CD4-positive, alpha-beta T cell (primary cell): ENCODE measurements at places on chromosomes 11 and 22.
A peak's percentile ranks its signal among the peaks of the same experiment; 100 is the strongest.

- no peak overlapping the region for H3K4me3 ChIP-seq
- peaks cover 3% of the 10 kb centered on the region for H3K4me1 ChIP-seq
- H3K27me3 ChIP-seq, result no peaks in the 10 kb centered on the region
- H3K27ac ChIP-seq, result no peak overlapping the region
Observed at GRCh38 chr22:45185718-45186514, 22.2 kb downstream of the NUP50 start.

GRCh38 chr22:27885977-27886842, 32.8 kb downstream of the PITPNB start:
- peaks cover 51% of the 10 kb centered on the region for H3K36me3 ChIP-seq
- peak; percentile 26 for DNase-seq
- no peak overlapping the region for H3K4me3 ChIP-seq
- H3K4me1 ChIP-seq, result no peaks in the 10 kb centered on the region
- no peak overlapping the region for H3K27ac ChIP-seq

GRCh38 chr22:37289156-37289735, 6.9 kb downstream of the CYTH4 start:
- no peak overlapping the region for H3K4me3 ChIP-seq
- no peaks in the 10 kb centered on the region for H3K27me3 ChIP-seq
- peaks cover 81% of the 10 kb centered on the region for H3K4me1 ChIP-seq
- no peak overlapping the region for H3K27ac ChIP-seq
- DNase-seq, result no peak
- H3K36me3 ChIP-seq, result peaks cover 83% of the 10 kb centered on the region

GRCh38 chr11:110305169-110306018, 9.0 kb upstream of the RDX start:
- no peak for DNase-seq
- H3K27ac ChIP-seq, result no peak overlapping the region

- H3K36me3 ChIP-seq, result peaks cover 87% of the 10 kb centered on the region
- H3K4me1 ChIP-seq, result peaks cover 11% of the 10 kb centered on the region
- no peak overlapping the region for H3K4me3 ChIP-seq
- no peaks in the 10 kb centered on the region for H3K27me3 ChIP-seq
- DNase-seq, result no peak
Observed at GRCh38 chr11:74846770-74847169, 98.1 kb downstream of the RNF169 start.

DNA sequence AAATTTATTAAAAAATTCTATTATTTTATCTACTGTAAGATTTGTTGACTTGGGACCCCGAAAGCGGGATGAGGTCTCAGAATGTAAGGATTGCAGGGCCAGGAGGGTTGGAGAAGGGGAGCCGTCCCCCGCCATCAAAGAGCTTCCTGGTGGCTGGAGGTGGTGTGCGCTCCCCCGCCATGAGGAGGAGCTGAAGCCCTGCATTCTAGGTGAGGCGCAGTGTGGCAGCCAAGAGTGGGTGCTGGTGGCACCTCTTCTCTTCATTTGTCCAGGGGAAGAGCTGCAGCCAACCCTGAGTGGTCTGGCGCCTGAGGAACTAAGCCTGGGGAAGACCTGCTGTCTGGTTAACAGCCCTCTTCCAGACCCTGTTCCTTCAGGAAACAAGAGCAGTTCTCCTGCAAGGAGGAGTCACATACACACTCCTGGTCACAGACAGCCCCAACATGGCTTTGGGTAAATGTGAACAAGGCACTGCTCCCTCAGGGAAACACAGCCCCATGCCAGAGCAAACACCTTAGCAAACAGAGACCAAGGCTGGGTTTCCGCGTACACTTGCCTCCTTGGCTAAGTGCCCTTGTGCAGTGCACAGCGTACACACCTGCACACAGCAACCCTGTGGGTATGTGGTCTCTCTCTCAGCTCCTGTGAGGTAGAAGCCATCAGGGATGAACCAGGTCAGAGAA, 17.3 kb downstream of the RTN4RL2 start:
- H3K4me1 ChIP-seq, result peaks cover 38% of the 10 kb centered on the region
- no peak overlapping the region for H3K4me3 ChIP-seq
- no peak overlapping the region for H3K27ac ChIP-seq

DNA sequence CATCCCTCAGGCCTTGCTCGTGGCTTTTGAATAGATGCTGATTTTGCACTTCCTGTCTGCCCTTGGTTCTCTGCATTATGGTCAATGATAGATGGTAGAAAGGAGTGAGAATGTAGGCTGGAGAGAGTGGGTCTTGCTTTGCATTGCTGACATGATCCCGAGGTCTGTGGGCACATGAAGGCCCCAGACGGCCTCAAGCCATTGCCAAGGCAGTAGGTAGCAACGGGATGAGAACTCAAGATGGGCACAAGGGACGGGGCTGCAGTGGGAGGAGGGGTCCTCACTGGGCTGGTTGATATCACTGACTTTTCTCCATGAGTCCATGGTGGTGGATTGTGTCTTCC, 54.0 kb downstream of the GAB4 start:
- DNase-seq, result no peak
- no peaks in the 10 kb centered on the region for H3K36me3 ChIP-seq
- no peaks in the 10 kb centered on the region for H3K27me3 ChIP-seq

- H3K4me3 ChIP-seq, result no peak overlapping the region
- peaks cover 8% of the 10 kb centered on the region for H3K36me3 ChIP-seq
- no peaks in the 10 kb centered on the region for H3K4me1 ChIP-seq
- no peaks in the 10 kb centered on the region for H3K27me3 ChIP-seq
- no peak for DNase-seq
- no peak overlapping the region for H3K27ac ChIP-seq
Observed at GRCh38 chr11:2569731-2570210, 125.0 kb downstream of the KCNQ1 start.

- H3K27me3 ChIP-seq, result no peaks in the 10 kb centered on the region
- H3K36me3 ChIP-seq, result no peaks in the 10 kb centered on the region
- no peak for DNase-seq
Observed at GRCh38 chr11:14932447-14932846, 39.7 kb downstream of the CALCA start.

- H3K27me3 ChIP-seq, result no peaks in the 10 kb centered on the region
- DNase-seq, result no peak
- H3K27ac ChIP-seq, result no peak overlapping the region
- H3K4me1 ChIP-seq, result no peaks in the 10 kb centered on the region
Observed at GRCh38 chr22:47381240-47381639, 618.8 kb downstream of the TBC1D22A start.

DNA sequence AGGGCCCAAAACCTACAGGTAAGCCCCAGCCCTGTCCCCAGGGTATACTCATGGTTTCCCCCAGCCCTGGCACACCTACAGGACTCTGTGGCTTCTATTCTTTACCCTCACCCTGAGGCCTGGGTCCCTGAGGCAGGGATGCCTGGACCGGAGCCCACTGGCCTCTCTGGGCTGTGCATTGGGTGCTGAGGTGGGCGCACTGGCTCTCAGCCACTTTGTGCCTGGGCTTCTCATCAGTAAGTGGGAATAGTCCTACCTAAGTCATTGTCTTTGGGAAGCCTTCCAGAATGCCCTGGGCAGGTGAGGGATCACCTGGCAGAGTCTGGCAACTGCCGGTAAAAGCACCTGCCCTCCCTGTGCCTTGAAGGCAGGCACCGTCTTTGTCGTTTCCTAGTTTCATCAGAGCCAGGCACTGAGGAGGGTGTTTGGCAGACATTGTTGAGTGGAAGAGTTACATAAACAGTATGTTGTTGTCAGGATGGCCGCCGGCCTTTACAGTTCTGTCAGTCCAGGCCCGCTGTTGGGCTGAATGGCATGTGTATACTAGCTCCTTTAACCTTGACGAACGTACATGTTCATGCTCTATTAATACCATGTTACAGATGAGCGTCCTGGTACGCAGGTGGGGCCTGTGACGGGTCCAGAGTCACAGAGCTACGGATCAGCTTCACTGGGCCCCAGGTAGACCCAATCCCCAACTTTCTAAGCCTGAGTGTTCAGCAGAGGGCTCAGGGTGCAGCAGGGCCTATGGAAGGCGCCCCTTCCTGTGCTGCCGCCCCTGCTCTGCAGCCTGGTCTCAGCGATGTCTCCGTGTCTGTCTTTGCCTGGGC, 23.0 kb downstream of the SHANK3 start:
- H3K4me1 ChIP-seq, result no peaks in the 10 kb centered on the region
- no peaks in the 10 kb centered on the region for H3K36me3 ChIP-seq
- no peak overlapping the region for H3K27ac ChIP-seq
- no peaks in the 10 kb centered on the region for H3K27me3 ChIP-seq

- H3K27ac ChIP-seq, result peak overlapping the region; percentile 86
- H3K36me3 ChIP-seq, result no peaks in the 10 kb centered on the region
- DNase-seq, result peak; percentile 46
- H3K4me3 ChIP-seq, result peak overlapping the region; percentile 71
- H3K4me1 ChIP-seq, result peaks cover 24% of the 10 kb centered on the region
Observed at GRCh38 chr22:37267135-37267587, 15.1 kb upstream of the CYTH4 start.
